Caudate nucleus (tissue), 63 donors: ENCODE measurements at places on chromosomes 11 and 22.

DNA sequence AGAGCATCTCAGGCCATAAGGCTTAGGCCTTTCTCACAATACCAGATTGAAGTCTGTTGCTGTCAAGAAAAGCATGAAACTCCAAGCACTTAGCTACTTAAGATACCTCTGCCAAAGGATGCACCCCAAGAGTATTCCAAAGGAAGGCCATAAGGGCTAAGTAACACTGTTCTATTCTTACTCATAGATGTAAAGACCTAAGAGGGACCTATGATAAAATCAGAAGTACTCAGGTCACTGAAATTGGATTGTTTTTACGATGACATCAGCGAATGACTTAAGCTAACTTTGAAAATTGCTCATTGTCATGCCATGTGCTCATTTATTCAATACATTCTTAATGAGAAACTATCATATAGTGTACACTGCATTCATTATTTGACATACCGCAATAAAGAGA, 172.8 kb downstream of the KCNA4 start:
- DNase-seq, result no peak

DNA sequence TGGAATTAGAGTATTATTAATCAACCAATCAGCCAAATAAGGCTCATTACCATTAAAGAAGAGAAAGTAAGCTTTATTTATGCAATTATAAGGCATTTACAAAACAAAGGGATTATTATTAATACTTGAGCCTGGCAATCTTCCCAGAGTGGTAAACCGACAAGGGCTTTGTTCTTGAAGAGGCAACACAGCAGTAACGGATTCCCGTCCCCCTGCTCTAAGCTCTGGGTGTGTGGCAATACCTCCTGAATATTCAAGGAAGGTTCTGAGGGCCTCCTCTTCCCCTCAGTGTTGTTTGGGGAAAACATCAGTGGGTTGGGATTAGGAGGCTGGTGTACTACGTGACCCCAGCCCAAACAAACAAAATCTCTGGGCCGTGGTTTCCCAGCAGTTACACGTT, 176.5 kb downstream of the TENM4 start:
- DNase-seq, result no peak

- DNase-seq, result no peak
Observed at GRCh38 chr11:69774354-69775162, 583 bp downstream of the FGF4 start.

DNA sequence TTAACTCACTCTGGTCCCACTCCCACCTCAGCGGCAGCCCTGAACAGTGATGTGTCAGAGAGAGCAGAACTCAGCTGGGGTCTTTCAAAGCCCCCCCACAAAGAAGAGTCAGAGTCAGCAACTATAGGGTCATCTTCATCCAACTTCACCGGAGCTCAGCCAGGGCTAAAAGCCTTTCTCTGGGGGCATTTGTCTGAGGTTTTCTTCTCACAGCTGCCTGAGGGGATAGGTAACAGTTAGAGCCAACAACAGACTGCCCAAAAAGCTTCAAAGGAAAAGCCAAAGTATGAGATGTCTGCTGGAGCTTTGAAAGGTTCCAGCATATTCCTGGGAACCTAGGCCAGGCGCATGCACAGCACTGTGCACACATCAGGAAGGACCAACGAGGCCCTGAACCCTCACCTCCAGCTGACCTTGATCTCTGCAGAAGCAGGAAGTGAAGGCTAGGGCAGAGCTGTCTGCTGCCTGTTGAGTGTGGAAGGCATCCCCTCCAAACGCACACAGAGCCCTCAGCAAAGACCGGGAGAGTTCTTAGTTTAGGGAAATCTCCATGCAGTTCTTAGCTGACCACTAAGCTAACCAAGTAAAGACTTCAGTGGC, 28.1 kb upstream of the COMT start:
- no peak for DNase-seq

GRCh38 chr11:63503492-63503891, 2.4 kb upstream of the LGALS12 start:
- no peak for DNase-seq

DNA sequence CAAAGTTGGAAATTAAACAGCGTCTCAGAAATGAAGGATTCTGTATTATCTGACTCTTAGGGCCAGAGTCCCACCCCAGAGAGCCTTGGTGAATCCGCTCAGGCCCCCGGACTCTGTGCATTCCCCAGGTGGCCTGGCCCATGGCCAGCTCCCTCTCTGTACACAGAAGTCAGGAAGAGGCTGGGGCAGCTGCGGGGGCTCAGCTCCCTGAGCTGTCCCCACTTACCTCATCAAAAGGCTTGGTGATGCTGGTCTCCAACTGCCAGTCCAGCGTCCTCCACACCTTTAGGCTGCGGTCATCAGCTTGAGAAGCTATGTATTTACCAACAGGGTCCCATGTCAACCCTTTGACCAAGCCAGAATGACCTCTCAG, 35.0 kb downstream of the HIRA start:
- DNase-seq, result no peak

DNA sequence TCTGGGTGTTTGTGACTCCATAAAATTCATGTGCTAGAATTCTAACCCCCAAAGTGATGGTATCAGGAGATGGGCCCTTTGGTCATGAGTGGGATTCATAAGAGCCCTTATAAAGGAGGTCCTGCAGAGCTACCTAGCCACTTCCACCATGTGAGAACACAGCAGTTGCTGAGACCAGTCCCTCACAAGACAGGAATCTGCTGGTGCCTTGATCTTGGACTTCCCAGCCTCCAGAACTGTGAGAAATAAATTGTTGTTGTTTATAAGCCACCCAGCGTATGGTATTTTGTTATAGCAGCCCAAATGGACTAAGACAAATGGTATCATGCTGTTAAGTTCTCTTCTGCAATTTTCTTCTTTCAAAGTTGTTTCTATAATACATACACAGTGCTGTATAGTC, 1.5 kb upstream of the PLAAT5 start:
- no peak for DNase-seq

GRCh38 chr22:19654338-19654987, 59.8 kb upstream of the SEPTIN5 start:
- DNase-seq, result no peak

GRCh38 chr11:125320347-125321076, 156.0 kb downstream of the PKNOX2 start:
- DNase-seq, result no peak

DNA sequence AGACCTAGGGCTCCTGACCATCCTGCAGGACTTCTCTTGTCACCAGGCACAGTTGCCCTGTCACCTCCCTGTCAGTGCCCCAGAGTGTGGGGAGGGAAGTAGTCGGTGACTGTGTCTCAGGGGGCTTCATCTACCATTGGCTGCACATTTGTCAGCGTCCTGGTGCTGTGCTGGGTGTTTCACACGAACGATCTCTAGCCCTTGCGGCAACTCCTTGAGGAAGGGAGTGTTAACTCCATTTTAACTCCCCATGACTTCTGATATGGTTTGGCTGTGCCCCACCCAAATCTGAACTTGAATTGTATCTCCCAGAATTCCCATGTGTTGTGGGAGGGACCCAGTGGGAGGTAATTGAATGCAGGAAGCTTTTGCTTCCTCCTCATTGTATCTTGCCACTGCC, 7.1 kb downstream of the TSKU start:
- DNase-seq, result no peak

- no peak for DNase-seq
Observed at GRCh38 chr22:37199760-37200108, 11.7 kb upstream of the C1QTNF6 start.

- no peak for DNase-seq
Observed at GRCh38 chr22:23752750-23753149, 1.5 kb downstream of the VPREB3 start.

DNA sequence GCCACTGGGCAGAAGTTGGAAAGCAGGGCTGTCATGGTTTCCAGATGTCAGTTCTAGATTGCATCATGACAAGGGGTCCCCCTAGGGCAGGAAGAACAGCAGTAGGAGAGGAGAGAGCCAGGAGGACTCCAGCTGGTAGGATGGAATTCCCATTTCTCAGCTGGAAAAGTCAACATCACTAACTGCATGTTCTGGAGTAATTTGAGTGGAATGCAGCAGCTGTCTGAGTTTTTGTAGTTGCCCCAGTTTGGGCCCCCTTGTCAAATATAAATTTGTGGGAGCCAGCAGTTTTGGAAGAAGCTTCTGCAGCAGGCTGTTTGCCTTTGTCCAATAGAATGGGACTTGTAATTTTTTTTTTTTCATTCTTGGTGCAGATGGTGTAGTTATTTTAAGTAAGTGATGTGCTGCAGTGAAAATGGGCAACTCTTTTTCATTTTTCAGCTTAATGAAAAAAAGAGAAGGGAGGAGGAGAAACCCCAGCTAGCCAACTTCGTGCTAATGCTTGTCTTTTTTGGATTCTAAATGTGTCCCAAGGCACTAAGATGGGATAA, 86.9 kb downstream of the LDLRAD3 start:
- DNase-seq, result no peak

DNA sequence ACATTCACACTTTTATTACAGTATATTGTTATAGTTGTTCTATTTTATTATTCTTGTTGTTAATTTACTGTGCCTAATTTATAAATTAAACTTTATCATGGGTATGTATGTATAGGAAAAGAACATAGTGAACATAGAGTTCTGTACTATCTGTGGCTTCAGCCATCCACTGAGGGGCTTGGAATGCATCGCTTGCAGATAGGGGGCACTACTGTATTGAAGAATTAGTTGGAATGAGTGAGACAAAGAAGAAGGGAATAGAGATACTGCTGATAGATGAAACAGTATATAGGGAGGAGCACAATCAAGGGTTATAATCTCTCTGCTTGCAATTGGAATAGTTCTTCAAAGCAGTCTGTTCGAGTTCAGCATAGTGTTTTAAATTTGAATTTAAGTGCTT, 432.2 kb downstream of the RAB38 start:
- no peak for DNase-seq

DNA sequence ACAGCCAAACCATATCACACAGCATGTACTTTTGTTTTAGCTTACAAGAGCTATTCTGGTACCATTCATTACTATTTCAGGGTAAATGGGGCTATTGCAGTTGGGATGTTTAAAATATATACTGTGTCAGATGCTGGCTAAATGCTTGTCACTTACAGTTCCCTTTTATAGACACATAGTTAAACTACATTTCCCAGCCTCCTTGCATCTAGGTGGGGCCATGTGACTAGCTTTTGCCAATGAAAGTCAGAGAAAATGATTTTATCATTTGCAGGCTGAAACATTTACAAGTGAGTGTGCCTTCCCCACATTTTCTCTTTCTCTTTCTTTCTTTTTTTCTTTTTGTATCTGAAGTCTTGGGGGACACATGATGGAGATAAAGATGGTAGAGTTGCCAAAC, 7.8 kb upstream of the IFTAP start:
- DNase-seq, result no peak

DNA sequence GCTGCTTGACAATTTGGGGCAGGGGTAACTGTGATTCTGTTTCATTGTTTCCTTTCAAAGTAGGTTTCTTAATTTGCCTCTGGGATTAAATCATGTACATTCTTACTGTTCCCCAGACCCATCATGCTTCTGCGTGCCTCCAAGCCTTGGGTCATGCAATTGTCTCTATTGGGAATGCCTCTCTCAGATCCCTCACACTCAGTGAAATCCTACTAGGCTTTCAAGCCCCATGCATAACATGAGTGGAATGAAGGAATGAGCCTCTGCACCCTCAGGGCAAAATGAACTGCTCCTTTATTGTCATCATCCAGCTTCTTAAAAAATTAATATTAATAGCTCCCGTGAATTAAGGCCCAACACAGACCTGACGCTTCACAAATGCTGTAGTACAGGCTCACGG, 381.7 kb downstream of the TENM4 start:
- no peak for DNase-seq

DNA sequence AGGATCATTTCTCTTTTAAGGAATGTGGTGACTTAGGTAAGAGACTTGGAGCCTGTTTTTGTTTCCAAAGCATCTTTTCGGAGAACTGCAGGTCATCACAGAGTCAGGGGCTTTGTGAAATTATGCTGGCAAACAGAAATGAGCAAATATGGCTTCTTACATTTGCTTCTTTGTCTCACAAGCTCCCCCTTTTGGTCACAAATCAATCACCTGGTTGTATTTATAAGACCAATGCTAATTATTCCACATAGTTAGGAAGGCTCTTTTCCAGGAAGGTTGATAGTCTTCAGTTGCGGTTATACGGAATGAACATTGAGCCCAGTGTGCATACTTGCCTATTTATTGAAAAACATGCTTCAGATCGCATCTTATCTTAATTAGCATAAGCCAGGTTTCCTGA, 34.6 kb upstream of the CEP126 start:
- DNase-seq, result no peak

- no peak for DNase-seq
Observed at GRCh38 chr11:84882056-84882455, 745.1 kb downstream of the DLG2 start.

GRCh38 chr22:35726933-35727332, 9.3 kb downstream of the APOL5 start:
- no peak for DNase-seq

DNA sequence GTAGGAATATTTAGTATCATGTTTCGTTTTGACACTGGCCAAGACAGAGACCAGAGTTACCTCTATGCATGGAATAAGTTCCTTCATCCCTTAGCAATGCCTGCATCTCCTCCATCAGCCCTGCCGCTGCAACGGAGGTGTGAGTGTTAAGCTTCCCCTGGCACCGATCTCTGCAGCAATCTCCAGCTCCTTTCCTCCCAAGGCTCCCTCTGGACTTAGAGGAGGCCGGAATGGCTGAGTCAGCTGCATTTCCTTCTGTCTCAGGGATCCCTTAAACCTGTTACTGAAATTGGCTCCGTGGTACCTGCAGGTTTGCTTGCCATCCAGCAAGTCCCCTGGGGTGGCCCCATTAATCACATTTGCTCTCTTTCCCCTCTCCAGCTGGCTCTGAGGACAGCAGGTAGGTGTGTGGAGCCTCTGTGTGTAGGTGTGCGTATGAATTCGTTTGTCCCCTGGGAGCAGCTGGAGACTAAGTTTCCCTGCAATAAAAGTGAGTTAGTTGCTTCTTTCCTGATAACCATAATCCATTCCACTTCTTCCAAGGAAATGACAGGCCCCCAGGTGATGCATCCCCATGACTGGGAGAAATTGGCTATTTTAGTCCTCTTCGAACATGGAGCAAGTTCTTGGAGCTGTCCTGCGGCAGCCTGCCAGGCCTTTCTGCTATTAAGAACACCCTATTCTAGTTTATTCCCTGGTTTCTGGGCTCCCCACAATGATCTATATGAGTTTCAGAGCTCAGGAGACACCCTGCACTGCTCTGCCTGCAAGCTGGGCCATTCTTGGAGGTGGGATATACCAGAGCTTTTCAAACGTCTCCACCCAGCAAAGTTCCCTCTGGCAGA, 457.2 kb upstream of the CADM1 start:
- no peak for DNase-seq

GRCh38 chr22:24005201-24005600, at the start of gene GSTT4:
Gene GSTT4 (minus strand): TSS chr22:24005453. CDS start chr22:24005356, 97 bp downstream.
- DNase-seq, result no peak

DNA sequence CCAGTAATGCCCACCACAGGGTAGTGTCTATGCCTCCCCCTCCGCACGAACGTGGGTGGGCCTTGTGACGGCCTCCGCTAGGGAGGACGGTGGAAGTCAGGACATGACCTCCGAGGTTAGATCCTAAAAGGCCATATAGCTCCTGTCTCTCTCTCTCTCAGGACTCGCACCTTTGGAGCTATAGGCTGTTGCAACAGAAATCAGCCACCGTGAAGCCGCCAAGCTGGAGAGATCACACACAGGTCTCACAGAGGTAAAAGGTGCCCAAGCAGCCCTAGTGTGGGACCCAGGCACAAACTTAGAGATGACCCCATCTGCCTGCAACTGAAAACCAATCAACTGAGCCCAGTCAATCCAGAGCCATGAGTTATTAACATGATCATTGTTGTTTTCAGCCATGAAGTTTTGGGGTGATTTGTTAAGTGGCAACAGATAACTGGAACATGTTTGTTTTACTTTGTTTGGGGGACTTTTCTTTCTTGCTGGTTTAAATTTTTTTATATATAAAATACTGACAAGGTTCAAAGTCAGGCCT, 7.4 kb upstream of the NAP1L4 start:
- no peak for DNase-seq
